ENCODE measurements at places on chromosomes 6 and 20.

GRCh38 chr6:42409581-42409980 is 42.1 kb downstream of the TRERF1 start:
- no peak for DNase-seq

- no peak for DNase-seq
These were observed 43.8 kb downstream of the ARFGEF2 start for GRCh38 chr20:48965189-48965910.

GRCh38 chr6:43269273-43270007 is 26.2 kb downstream of the TTBK1 start:
- peak; percentile 24 for DNase-seq

- DNase-seq = no peak
These were observed 37.8 kb upstream of the MARCKS start for GRCh38 chr6:113819169-113819830.

DNA sequence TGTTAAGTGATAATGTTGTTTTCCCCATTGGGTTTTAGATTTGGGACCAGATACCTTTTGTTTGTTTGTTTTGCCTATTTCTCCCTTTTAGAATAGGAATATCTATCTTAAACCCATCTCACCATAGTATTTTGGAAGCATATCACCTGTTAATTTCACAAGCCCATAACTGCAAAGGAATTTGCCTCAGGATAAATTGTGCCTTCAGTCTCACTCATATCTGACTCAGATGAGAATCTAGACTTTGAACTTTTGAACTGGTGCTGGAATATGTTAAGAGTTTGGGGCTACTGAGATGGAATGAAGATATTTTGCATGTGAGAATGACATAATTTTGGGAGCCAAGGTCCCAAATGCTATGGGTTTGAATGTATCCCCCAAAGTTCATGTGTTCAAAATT is 607.4 kb downstream of the HACE1 start:
- no peak for DNase-seq

- DNase-seq = no peak
These were observed 349.8 kb downstream of the CDC5L start for GRCh38 chr6:44737341-44737740.

- DNase-seq = no peak
These were observed 18.7 kb downstream of the PABPC1L start for GRCh38 chr20:44928595-44928994.

DNA sequence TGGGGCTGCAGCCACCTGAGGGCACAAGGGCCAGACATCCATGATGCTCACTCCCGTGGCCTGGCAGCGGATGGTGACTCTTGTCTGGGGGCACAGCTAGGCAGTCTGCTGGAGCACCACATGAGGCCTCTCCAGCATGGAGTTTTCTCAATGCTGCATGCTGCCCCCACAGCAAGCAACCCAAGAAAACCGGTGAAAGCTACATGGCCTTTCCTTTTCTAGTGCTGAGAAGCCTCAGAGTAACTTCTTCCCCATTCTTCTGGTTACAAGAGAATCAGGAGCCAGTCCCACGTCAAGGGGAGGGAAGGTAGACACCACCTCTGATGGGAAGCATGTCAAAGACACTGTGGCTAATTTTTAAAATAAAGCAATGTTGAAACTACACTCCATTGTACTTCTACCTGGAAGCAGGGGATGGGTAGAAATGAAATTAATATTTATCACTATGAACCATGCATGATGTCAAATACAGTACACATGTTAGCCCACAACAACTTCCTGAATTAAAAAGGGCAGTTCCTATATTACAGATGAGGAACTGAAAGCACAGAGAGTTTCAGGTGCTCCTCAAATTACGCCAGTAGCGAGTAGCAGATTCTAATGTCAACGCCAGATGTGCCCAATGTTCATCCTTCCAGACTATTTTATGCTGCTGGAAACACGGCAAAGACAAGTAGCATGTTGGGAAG is 101.5 kb downstream of the LAMP5 start:
- DNase-seq = peak; percentile 6

GRCh38 chr20:6061544-6061943 is 7.7 kb upstream of the LRRN4 start:
- DNase-seq = no peak

GRCh38 chr6:89122625-89123024 is 4.8 kb upstream of the SRSF12 start:
- DNase-seq = no peak

GRCh38 chr20:19397666-19398065 is 185.2 kb downstream of the SLC24A3 start:
- DNase-seq = no peak

GRCh38 chr6:88574651-88575050 is 388.8 kb downstream of the RNGTT start:
- no peak for DNase-seq

- no peak for DNase-seq
These were observed 273.2 kb downstream of the HIVEP2 start for GRCh38 chr6:142671791-142672190.

DNA sequence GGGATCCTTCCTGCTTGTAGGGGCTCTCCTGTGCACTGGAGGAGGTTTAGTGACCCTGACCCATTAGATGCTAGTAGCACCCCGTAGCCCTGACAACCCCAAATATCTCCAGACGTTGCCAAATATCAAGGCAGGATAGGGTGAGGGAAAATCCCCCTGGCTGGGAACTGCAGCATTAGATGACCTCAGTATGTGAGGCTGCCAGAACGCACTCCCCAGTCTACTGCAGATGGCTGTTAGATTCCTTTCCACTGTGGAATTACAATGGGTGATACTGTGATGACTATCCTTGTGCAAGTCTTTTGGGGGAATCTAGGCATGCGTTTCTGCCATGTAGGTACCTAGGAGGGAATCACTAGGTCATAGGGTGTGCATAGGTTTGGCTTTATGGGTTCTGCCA is 226.3 kb upstream of the KCNG1 start:
- DNase-seq = no peak

GRCh38 chr6:16236631-16237199 is 1.7 kb upstream of the GMPR start:
- DNase-seq = no peak

DNA sequence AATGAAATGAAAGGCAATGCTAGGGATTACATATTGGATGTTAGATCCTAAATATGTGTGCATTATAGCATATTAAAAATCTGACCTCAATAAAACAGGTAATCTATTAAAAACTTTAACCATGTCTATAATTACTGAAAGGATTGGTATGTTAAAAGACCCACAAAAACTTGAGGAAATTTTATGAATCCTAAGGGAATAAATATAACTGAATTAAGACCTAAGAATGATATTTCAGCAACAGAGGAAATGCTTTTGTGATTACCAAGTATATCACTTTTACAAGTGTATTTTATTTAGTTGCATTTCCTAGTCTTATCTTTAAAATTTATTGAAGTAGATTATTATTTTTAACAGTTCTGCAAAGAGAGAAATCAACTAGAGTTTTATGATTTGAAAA is 571.5 kb downstream of the HDGFL1 start:
- no peak for DNase-seq

Data from CD4-positive, alpha-beta T cell (primary cell).